A673 (cell line): ENCODE measurements at places on chromosomes 3 and 15. TPM values are rescaled to one million over a fixed set of nuclear protein-coding genes. Genes with fewer than 3 reads are reported as not detected.

The PLA1A gene
- not detected in 2 replicates for total RNA-seq

The MYD88 gene
- total RNA-seq: 11.9 and 13.1 TPM in 2 replicates

DNA sequence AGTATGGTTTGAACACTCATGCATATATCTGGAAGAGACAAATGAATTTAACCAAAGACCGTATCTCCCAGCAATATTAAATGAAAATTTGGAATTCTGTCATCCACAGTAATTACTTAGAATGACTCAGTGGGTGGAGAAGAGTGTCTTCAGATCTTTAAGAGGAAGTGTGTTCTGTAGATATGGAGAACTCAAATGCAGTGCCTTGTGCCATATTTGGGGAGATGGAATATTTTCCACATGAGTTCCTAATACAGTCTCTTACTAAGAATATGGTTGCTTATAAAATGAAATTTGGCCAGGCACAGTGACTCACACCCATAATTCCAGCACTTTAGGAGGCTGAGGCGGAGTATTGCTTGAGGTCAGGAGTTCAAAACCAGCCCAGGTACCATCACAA, 40.5 kb downstream of the ANO10 start:
- no peaks in the 10 kb centered on the region for H3K36me3 ChIP-seq
- H3K4me1 ChIP-seq: no peaks in the 10 kb centered on the region
- no peaks in the 10 kb centered on the region for H3K27me3 ChIP-seq
- DNase-seq: no peak

- no peak overlapping the region for H3K4me3 ChIP-seq
- peak; percentile 42 for DNase-seq
- no peaks in the 10 kb centered on the region for H3K36me3 ChIP-seq
- H3K27me3 ChIP-seq: no peaks in the 10 kb centered on the region
- no peak overlapping the region for H3K27ac ChIP-seq
Measured at GRCh38 chr3:54891540-54891897, 36.3 kb downstream of the LRTM1 start.

The RPP25 gene
- 20.6 and 22.5 TPM in 2 replicates for total RNA-seq
